ENCODE measurements at places on chromosomes 5 and 9.

GRCh38 chr5:56106837-56107236 is 112.1 kb upstream of the IL6ST start:
- no peak for DNase-seq

DNA sequence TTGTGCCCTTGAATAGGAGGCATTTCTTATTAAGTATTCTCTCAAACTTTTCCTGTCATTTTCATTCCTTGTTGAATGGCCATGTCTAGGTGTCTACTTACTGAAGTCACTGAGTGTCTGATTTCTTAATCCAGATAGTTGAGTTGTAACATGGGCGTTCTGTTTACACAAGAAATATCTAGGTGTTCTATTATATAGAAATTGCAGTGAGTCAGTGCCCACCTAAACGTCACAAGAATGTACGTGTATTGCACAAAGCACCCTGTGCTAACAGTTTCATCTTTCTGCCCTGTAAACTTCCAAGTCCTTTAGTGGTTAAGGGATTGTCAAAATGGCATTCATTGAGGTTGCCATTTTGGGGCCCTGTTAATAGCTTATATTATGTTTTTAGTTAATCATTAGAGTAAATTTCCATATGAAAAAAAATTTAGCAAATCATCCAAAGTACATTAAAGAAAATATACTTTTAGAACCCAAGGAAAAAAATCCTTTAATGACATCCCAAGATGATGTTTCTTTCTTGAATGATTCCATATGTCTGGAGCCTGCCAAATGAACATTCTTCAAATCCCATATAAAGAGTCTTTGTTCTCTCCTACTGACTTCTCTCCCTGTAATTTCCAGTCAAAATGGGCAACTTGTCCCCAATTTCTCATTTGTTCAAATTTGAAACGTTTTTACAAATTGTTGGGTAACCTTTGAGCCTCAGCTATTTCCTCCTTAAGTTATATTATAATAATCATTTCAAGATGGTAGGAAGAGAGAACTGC is 114.2 kb downstream of the GOLPH3 start:
- DNase-seq, result no peak

DNA sequence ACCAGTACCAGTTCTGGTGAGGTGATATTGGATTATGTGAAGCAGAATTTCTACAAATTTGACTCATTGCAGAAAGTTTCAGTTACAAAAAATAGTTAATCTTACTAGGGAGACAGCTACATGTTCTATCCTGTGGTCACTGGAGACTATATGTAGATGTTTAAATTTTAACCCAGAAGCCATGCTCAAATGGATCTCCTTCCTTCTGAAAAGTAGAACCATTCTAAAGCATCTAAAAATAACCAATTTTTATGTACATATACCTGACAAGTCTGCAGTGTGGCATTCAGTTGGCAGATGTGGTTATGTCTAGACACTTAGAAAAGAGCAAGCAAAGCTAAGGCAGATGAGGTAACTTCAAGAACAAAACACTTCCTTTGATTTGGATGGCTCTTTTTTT is 65.5 kb upstream of the POU4F3 start:
- no peak for DNase-seq

DNA sequence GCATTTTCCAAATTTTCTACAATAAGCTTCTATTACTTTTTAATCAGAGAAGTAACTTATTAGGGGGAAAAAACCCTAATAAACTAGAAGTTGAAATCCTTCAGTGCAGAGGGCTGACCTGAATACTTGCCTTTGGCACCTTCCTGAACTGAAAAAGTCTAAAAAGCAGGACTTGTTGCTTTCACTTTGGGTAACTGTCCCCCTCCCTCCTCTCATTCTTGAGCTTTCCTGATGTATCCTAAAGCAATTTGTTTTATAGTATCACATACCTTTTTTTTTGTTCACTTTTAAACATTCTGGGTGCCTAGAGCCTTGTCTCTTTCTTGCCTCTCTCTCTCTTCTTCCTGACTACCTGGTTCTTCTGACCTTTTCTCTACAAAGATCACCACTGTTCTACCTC is 64.0 kb upstream of the ERBIN start:
- DNase-seq, result no peak

- no peak for DNase-seq
Measured at GRCh38 chr5:134527961-134528424, 2.5 kb downstream of the JADE2 start.

DNA sequence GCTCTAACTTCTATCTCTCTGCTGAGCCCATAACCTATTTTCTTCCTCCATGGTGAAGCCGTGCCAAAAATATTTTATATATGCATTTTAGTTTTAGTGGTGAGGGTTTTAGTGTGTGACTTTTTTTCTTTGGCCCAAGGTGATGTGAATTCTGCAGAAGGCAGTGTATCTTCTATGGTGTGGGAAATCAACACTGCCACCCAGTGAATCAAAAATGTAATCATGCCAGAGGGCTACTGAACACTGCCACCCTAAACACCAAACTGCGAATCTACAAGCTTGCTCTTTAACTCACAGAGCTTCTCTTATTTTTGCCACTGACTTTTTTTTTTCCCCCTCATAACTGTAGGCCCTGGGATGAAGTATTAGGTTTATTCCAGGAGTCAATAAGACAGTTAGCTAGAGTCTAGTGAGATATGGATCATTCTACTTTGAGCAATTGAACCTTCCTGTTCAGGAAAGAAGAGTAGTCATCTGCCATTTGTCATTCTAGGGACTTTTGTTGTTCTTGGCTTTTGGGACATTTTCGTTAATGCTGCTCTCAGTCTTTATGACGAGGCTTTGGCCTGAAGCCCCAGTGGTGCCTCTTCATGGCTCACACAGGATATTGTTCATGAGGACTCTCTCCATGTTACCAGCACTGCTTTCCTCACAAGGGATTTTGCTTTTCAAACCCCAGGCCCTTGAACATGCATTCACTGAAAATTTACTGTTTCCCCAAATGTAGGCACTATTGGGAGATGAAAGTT is 53.1 kb downstream of the C7 start:
- no peak for DNase-seq

DNA sequence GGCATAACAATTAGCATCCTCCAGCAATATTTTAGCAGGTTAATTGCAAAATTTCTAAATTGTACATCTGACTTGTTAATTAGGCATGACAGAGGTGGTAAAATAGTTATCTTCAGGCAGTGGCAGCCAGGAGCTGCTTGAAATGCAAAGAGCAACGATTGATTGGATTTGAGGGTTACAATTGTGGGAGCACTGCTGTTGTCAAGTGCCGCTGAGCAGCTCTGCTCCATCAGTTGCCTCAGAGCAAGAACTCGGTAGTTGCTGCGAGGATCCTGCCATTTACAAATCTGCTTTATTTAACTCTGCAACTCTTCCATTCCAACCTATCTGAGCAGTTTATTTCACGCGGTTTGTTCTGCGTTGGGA is 12.6 kb downstream of the PBX3 start:
- no peak for DNase-seq

DNA sequence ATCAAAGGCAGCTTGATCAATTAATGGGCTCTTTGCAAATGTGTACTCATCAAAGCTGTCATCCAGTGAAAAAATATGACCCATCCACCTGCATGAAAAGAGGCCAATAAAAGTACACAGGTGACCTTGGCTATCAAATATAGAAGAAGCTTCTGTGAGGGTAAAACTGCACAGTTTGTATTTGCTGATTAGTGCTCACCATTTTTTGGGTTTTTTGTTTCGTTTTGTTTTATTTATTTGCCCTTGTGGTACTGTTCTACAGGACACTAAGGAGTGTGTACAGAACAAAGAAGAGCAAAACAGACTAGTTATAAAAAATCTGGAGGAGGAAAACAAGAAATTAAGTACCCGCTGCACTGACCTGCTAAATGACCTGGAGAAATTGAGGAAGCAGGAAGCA is 101.3 kb downstream of the CNTLN start:
- DNase-seq, result no peak

DNA sequence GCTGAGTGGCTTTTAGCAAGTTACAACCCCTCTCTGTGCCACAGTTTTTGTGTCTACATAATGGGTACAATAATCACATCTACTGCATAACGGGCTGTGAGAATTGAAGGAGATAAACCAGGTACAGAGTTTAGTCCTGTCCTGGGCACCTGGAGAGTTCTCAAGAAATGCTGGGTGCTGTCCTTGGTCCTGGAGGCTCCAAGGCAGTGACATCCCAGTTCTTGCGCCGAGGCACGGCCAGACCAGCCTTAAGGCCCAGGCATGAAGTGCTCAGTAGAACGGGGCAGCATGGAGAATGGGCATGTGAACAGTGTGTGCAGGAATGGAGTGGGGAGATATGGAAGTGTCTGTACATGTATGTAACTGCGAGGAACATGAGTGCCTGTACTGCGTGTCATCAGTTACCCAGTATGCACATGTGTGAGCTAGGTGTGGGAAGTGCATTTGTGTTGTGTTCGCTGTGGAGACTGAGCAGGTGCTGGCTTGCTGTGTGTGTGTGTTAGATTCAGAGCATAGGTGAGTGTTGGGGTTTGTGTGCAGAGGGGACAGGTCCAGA is 6.3 kb upstream of the UNC5A start:
- DNase-seq, result no peak

GRCh38 chr5:127400946-127401670 is 110.5 kb downstream of the MEGF10 start:
- no peak for DNase-seq

DNA sequence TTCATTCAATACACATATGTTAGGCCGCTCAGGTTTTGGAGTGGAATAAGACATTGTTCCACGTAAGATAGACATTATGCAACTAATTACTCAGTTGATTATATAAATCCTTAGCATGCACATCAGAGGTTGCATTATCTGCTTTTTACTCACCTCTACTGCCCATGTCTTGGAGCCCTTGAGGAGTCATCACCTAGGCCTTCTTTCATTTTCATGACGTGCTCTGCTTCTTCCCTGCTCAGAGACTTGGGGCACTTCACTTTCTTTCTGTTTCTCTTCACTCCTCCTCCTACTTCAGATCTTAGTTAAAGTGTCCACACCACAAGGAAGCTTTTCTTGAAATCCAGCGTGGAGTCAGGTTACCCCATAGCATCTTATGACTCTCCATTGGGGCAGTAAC is 241.1 kb downstream of the TLR4 start:
- DNase-seq, result no peak

DNA sequence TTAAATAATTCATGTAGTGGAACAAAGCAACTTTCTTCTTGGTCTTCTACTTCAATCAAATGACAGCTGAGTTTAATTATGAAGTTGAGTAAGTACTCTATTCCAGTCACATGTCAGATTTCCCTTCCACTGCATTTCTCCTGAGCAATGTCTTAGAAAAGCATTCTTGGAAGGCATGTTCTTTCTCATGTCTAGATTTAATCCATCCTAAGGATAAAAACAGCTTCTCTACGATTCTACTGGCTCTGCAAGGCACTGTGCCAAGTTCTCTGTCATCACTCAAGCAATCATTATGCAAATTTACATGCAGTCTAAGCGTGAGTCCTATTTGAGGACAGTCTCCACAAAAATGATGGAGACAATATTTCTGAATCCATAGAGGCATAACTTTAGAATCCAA is 142.4 kb downstream of the YIPF5 start:
- peak; percentile 32 for DNase-seq

GRCh38 chr9:34114436-34114835 is 12.1 kb downstream of the DCAF12 start:
- DNase-seq, result no peak

- no peak for DNase-seq
Measured at GRCh38 chr5:79727451-79728355, 38.1 kb downstream of the CMYA5 start.

DNA sequence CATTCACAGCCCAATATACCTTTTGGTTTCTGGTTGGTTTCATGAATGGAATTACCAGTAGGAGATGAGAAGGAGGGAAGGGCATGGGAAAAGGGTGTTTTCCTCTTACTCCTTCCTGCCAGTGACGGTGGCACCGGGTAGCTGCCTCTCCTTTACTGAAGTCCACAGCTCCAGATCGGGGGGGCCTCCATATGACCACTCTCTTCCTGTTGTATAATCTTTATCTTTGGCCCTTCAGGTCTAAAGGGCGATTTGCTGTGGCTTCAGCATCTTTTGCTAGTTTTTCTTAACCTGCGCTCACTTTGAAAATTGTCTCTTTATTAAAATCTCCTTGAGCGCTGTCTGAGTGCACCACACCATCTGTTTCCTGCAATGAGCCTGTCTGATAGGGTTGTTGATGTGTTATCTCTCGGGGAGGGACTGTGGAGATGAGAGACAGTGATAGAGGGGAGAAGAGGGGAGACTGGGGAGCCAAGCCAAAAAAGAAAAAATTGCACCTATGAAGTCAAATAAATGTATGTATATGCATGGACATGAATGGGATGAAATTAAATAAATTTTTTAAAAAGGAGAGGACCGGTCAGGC is 449.3 kb upstream of the KLF4 start:
- no peak for DNase-seq

- DNase-seq, result no peak
Measured at GRCh38 chr5:27266184-27266583, 227.8 kb upstream of the CDH9 start.

DNA sequence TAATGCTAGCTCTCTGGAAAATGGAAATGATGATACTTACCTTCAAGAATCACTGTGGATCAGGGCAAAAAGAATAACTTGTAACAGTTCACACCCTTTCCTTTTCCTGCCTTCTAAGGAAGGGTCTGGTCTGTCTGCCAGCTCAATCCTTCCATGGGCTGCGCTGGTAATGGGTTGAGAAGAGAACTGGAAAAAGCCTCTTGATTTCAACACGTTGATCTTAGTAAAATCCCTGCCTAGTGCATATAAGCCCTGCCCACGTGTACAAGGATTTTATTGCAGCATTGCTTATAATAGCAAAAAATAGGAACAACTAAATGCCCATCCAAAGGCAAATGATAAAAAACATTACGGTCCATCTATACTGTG is 20.5 kb downstream of the C1QTNF2 start:
- DNase-seq, result no peak

DNA sequence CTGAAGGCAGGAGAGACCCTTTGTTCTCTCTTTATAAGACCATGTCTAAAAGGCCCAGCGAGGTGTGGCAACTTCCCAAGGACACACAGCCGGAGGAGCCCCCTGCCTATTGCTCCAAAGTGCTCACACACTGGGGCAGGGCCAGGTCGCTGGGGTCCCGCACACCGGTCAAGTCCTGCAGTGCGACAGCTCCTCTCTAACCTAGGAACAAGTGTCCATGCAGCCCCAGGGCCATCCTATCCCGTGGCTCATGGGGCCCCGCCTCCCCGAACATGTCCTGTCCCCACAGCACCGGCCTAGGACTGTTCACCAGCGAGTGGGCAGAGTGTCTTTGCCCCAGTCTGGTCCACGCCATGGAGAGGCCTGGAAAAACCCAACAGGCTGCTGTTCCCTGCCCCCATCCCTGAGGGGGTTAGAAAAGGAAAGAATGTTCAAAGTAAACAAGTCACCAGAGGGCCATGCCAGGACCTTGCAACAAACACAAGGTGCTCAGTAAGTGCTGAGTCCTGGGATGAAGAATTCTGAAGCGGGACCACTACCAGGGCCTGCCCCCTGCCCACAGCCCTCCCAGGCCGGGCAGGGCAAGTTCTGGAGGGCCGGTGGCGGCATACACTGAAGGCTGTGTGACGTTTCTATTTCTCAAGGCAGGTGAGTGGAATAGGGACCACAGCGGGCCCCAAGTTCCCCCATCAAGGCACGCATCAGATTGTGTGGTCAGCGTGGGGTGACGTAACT is 938 bp downstream of the NINJ1 start:
- no peak for DNase-seq

Measured in HS-5 (cell line).